ENCODE measurements at places on chromosomes 2 and 18. TPM values are rescaled to one million over a fixed set of nuclear protein-coding genes. Genes with fewer than 3 reads are reported as not detected.

TRAPPC12 gene
- 102 TPM for polyA plus RNA-seq

PTPRN gene
- 0.11 TPM for polyA plus RNA-seq

STARD6 gene
- 0.07 TPM for polyA plus RNA-seq

DSG4 gene
- polyA plus RNA-seq = not detected

SLC9A4 gene
- polyA plus RNA-seq = not detected

MC4R gene
- not detected for polyA plus RNA-seq

ABCG8 gene
- not detected for polyA plus RNA-seq

CD8B2 gene
- polyA plus RNA-seq = not detected

TEX51 gene
- not detected for polyA plus RNA-seq

EML6 gene
- 0.94 TPM for polyA plus RNA-seq

POTEJ gene
- not detected for polyA plus RNA-seq

MPPE1 gene
- polyA plus RNA-seq = 41.3 TPM

ADGRF3 gene
- 0.10 TPM for polyA plus RNA-seq

ASPRV1 gene
- polyA plus RNA-seq = 0.94 TPM

ZNG1B gene
- polyA plus RNA-seq = 25.8 TPM

RIT2 gene
- not detected for polyA plus RNA-seq

PROKR1 gene
- not detected for polyA plus RNA-seq

Data from lung (tissue), 17 donors.